ENCODE measurements at places on chromosomes 11 and 22.

DNA sequence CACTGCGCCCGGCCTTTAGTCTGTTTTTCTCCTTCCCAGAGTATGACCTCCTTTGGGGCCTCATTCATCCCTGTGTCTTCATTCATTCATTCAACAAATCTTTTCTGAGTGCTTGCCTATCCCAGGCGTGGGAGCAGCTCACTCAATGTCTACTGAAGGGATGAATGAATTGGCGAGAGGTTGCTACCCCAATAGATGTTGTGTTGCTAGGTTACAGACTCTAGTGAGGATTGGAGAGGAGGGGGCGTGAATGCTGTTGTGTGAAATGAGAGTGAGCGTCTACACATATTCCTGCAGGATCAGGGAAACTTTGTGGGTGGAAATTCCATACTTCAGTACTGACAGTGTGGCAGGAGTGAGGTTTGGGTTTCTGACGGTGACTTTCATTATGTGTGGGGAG lies 55.5 kb upstream of the EP300 start:
- DNase-seq: no peak

DNA sequence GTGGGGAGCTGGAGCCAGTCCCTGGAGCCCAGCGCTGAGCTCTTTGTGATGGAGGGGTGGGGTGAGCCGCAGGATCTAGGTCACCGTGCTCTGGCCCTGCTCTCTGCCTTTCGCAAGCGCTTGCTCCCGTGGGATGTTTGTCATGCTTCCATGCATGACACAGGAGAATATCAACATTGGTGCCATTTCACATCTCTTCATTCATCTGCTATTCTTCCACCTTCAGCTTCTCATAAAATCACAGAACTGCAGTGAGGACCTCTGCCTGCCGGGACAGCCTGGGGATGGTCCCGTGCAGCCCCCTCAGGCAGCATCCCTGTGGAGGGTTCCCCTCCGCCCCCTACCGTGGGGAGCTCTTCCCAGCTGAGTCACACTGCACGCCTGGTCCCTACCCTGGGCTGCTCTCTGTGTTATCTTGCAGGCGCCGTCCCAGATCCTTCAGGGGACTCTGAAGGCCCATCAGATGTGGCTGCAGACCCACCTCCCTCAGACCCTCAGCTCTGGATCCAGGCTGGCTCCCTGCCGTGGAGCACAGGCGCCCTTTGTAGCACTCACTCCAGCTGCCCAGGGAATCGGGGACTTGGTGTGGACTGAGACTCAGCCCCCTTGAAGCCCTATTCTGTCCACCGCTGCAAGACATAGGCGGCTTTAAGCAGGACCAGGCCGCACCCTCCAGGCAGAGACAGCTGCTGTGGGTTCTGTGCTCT lies 5.1 kb upstream of the SEPTIN5 start:
- no peak for DNase-seq

DNA sequence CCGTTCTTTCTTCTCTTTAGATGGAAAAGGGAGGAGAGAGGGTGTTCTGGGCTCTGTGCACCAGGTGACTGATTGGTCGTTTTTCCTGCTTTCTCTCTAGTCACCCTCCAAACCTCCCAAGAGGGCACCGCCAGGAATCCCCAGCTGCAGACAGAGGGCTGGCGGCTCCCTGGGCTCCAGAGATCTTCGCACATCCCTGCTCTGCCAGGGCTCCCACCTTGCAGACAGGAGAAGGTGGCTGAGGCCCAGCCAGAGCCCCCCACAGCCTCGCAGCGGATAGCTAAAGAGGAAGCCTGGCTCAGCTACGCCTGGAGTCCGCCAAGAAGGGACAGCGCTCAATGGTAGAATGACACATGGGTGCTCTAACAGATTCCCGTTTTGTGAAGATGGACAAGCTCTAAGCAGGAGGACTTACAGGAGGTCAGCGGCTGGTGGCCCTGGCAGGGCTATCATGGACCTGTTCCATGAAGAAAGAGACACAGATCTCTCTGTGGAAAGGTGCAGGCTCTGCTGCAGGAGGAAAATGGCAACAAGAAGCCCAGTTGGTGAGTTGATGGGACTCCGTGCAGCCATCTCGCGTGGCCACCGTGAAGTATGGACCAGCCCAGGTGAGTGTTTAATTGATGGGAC lies 976.9 kb downstream of the BRD1 start:
- DNase-seq: no peak

DNA sequence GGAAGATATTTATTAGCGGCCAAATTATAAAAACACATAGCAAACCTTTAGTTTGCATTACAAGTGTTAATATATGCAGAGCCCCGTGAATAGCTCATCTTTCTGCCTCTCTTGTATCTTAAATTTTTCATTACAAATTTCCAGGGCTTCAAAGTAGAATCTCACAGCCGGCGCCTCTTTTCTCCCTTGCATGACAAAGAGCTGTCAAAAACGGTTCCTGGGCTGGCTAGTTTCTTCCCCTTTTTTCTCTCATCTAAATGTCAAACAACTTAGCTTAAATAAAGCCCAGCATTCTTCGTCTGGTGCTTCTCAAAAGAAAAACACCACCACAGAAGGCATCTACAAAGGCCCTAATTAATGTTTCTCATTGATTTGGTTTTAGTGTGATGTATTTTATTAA lies 253.0 kb downstream of the INSC start:
- no peak for DNase-seq

DNA sequence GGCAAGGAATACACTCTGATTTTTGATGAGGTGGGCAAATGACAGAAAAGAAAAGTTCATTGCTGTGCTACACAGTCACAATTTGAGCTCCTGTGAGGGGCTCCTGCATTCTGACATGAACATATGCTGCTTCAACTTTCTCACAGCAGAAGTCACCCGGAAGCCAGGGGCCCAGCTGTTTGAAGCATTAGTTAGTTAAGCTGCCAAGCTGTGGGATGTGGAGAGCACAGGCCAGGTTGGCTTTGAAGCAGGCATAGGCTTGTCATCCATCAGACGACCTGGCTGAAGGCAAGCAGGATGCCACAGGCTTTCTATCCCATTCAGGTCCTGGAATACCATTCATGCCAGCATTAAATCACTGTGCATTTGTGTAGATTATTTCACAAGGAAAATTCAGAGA lies 63.1 kb downstream of the MTNR1B start:
- no peak for DNase-seq

DNA sequence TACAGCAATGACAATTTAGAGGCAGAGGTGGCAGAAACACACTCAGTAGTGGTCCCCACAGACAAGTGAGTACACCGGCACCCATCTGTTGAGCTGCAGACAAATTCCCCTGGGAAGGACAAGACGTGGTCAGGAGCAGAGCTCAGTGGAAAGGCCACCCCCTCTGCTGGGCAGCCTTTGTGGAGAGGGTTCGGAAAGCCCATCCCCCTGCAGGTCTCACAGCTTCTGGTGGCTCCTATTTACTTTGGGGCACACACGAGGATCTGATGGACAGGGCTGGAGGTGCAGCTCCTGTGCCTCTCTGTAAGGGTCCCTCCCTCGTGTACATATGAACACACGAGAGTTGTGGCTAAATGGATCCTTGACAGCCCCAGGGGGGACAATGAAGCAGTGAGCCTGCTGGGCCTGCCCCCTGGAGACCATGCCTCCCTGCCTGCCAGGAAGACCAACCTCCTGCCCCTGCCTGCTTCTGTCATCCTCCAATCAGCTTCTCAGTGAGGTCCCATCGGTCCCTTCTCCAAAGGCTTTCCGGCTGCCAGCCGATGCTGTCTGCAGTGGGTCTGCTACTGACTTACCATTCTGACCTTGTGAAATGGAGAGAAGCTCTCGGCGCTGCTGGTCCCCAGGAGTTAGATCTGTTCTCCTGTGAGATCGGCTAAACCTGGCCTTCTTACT lies 161.5 kb downstream of the CACNA1I start:
- no peak for DNase-seq

DNA sequence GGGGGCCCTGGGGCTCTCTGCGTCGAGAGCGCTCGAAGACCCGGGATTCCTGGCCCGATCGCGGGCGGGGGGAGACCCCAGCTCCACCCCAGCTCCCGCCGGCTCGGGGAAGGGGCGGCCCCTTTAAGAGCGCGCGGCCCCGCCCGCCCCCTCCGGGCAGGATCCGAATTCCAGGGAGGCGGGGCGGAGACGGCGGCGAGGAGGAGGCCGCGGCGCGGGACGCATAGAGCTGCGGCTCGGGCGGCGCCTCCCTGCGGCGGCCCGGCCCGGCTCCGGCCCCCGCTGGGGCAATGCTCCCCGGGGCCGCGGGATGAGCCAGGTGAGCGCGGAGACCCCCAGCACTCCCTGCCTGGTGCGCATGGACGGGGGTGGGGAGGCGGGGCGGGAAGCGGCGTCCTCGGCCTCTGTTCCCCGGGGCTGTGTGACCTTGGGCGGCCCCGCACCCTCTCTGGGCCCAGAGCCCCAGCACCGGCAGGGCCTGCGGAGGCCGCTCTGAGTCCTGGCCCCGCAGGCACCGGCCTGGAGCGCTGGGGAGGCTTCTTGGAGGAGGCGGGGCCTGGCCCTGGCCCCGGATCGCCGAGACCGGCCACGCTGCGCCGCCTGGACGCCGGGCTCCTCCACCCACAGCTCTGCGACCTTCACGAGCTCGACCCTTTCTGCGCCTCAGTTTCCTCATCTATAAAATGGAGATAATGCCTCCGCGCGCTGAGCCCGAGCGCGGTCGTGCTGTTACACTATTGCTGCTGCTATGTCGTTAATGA lies 565 bp downstream of the GAS2L1 start:
- DNase-seq: peak; percentile 90

DNA sequence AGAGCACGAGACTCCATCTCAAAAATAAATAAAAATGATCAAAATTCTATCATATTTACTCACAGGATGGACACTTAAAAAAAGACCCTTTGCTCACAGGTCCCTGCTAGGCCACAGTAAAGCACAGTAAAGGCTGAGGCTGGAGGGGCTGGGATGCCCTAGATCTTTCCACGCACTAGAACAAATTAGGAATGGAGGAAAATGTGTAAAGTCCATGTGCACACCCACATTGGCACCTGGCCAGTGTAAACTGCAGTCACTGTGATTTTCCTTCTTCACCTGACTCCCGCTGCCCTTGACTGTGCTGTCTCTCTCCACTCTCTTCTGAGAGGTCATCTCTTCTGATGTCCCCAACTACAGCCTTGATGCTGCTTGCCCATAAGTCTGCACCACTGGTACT lies 195.5 kb downstream of the EFCAB6 start:
- peak; percentile 82 for DNase-seq

DNA sequence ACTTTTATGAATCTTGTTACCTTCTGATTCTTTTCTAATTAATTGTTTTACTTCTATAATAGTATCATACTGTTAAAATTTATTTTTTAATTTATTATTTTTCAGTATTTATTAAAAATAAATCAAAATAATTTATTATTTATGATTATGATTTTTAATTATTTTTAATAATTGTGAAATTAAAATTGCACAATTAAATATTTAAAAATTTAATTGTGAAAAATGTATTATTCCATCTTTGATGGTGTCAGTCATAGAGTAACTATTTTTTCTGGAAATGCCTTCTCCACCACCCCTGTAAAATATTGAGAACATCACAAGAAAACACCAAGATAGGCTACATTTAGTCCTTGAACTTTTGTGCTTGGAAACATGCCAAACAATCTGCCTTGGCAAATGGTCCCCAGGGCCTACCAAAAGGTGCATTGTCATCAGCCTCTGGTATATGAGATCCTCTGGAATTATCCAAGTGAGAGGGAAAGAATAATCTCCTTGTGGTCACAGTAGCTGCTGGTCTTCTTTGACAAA lies at the start of gene OR8H2:
OR8H2 (plus strand) TSS at position 478 of the 528 bp plus-strand sequence. CDS start 1,356 bp downstream, outside the sequence.
- no peak for DNase-seq

GRCh38 chr11:76689313-76690260 lies 19.0 kb upstream of the LRRC32 start:
- DNase-seq: no peak

- DNase-seq: peak; percentile 79
These were observed 68.7 kb upstream of the ASPHD2 start for GRCh38 chr22:26360169-26360885.

DNA sequence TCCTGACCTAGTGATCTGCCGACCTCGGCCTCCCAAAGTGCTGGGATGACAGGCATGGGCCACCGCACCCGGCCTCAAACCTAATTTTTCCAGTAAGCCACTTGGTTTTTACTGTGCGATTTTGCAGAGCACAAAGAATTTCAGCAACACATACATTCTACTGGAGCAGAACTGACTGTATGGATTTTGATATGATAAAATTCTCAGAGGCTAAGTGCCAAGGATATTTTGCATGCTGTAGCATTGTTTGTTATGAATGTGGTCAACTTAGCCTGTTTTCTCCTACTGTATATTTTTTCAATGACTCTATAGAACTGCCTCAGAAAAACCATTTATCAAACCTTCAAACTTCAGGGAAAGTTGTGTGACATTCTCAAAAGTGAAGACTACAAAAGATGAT lies 89.2 kb downstream of the FAT3 start:
- DNase-seq: no peak

GRCh38 chr11:13064593-13064992 lies 55.5 kb downstream of the RASSF10 start:
- peak; percentile 38 for DNase-seq

GRCh38 chr11:79363256-79363655 lies 77.6 kb downstream of the TENM4 start:
- DNase-seq: no peak

DNA sequence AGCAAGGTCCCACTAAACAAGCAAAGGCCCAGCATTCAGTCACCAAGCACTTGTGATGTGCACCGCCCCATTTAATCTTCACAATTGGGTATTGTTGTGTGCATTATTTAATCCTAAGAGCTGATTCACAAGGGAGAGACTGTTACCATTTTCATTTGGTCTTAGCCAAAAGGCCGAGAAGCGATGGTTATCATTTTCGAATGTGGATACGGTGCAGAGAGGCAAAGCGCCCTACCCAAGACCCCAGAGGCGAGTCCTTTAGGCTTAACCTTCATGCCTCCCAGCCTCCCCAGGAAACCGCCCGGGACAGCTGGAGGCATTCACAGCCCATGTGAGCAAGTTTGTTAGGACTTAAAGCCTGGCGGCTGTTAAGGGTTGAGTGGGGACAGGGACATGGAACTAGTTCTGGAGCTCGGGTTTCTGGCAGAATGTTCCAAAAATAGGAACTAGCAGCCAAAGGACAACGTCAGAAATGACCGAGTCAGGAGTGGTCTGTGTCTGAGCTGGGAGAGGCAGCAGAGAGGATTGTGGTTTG lies 13.0 kb upstream of the UPK3A start:
- DNase-seq: no peak

DNA sequence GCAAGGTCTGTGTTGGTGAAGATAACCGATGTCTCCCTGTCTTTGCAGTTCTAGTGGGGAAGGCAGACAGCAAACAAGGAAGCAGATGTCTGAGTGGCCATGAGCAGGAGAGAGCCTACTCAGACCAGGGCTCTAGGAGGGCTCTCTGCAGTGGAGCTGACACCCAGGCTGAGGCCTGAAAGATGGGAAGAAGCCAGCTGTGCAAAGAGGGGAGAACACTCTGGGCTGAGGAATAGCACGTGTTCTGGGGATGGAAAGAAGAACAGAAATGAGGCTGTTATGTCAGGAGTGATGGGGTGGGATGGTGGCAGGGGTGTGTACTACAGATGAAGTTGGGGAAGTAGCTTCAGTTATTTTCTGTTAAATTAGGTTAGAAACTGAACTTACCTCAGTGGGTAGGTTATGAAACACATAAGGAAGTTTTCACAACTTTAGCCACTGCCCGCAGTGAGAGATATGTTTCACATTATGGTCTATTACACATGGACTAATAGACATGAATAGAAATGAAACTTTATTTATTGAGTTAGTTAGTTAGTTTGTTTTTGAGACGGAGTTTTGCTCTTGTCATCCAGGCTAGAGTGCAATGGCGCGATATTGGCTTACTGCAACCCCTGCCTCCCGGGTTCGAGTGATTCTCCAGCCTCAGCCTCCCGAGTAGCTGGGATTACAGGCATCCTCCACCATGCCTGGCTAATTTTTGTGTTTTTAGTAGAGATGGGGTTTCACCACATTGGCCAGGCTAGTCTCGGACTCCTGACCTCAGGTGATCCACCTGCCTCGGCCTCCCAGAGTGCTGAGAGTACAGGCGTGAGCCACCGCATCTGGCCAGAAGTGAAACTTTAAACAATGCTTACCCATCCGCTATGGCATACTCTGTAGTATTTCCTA lies 7.8 kb downstream of the DCPS start:
- DNase-seq: no peak
